Fibroblast of skin of back (primary cell): ENCODE measurements at places on chromosomes 13 and 19.

DNA sequence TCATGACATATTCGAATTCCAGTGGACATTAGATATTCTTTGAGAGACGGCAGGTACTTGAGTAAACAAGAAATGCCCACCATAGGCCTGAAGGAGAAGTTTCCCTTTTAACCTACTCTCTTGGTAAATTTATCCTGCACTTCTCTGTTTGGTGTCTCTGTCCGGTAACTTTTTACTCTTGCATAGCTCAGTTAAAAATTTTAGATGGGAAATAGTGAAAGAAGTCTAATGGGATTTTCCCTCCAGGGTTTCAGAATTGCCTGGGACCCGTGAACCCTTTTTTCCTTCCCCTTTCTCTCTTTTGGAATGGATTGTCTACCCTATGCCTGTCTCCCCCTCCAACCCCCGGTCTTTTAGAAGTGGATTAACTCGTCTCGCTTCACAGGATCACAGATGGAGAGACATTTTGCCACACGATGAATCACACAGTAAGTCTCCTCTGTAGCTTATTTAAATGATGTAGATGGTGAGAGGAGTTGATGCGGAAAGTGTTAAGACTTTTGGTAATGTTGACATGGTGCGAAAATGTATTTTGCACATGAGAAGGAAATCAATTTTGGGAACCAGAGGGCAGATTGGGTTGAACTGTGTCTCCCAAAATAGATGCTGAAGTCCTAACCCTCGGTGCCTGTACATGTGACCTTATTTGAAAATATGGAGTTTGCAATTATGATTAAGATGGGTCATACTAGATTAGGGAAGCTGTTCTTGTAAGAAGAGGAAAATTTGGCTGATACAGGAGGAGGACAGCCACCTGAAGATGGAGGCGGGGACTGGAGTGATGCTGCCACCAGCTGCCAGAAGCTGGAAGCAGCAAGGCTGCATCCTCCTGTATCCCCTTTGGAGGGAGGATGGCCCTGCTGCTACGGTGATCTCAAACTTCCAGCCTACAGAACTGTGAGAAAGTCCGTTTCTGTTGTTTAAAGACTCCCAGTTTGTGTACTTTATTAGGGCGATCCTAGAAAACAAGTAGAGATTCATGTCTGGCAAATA lies 711 bp upstream of the MIPEP start:
- no peak for DNase-seq

- DNase-seq: no peak
These were observed 3.6 kb upstream of the MYDGF start for GRCh38 chr19:4673726-4674125.

DNA sequence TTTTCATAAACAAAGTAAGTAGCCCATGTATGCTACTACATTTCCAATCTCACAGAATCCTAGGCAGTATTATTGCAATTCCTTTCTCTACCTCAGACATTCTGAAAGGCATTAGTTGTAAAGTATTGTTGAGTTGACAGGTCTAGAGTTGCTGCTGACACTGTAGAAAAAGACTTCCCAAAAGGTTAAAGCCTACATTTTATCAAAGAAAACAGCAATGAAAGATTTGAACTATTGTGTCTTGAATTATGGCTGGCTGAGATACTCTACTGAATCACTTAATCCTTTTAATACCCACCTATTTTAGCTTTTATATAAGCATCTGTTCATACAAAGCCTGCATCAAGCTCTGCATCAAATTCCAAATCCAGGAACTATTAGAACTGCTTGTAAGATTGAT lies 1082.0 kb downstream of the OLFM4 start:
- no peak for DNase-seq

- no peak for DNase-seq
These were observed 44.4 kb downstream of the KLF5 start for GRCh38 chr13:73103238-73103637.

DNA sequence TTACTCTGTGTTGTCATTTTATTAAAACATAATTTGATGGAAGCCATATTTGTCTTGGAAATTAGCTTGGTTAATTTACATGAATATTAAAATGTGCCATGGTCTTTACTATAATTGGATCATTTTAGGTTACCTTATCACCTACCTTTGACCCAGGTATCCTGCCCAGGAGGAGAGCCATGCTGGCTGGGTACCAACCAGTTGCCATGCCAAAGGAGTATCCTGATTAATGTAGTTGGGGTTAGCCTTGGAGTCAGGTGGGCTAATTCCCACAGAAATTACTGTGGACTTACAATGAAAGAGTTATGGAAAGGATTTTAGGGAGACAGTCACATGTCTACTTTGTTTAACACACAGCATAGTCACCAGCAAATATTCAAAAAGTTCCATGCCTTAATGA lies 32.0 kb downstream of the NDFIP2 start:
- DNase-seq: no peak

DNA sequence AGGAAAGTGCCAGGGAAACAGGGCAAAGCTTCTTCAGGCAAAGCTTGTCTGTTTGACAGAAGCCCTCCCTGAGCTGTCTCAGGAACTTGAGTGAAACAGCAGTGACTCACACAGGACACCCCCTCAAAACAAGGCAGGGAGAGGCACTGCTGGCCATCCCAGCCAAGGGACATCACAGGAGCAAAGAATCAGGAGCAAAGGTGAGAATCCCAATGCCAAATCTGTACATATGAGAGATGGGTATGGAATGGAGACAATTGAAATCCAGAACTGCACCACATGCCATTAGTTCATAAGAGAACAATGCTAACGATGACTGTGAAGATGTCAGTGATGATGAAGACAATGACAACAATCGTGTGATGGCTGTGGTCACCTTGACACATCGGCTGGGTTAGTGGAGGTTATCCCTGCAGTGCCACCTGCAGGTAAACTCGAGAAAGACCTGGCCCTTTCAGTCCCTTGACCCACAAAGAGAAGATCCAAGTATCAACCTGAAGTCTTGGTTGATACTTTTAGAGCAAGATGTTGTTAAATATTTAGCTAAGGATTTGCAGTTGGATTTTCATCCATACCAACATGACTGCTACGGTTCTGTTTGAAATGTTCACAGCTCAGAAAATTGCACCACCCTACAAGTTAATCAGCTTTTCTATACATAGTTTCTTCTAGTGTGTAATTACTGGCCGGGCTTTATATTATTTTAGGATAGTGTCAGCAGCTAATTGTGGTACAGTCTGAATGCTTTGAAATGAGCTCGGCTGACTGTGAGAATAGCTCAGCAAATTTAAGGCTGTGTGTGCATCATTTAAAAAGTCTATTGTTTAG lies 42.0 kb upstream of the IPO5 start:
- peak; percentile 79 for DNase-seq

DNA sequence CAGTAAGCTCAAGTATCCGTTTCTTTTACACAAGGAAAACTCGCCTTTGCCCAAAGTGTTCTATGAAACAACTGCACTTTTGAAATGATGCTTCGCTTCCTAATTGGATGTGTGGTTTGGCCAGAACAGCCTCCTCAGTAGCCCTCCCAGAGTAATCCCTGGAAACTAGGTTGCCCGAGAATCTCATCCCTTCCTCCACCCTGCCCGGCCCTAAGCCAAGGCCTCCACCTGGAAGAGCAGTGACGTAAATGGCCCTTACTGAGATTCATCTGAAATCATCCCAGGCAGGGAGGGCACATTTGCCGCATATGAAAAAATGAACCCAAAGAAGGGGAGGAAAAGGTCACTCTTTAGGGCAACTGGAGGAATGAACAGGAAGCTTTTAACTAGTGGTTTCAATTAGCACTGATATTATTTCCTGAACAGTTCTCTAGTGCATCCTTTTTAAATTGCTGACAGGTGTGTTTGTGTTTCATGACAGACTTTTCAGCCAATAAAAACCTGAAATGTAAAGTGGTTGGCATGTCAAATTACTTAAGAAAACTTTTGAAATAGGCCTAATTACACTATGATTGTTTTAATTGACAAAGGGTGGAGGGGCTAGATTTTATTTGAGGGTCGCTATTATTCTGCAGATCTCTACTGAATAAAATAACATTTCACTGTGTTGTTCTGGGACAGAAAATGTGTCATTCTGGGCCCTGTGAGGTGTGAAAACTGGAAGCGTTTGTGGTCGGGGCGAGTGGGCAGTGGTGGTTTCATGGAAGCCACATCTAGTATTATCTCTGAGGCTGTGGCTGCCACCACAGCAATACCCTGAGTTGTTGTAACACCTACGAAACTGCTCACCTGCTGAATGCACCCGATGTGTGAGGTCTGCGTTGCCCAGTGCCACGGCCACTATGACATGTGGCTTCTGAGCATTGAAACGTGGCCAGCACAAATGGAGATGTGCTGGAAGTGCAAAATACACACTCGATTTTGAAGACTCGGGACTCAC lies 112.1 kb downstream of the ZIC5 start:
- DNase-seq: no peak

GRCh38 chr19:13937479-13938300 lies 527 bp downstream of the PODNL1 start:
- no peak for DNase-seq

- DNase-seq: no peak
These were observed 34.9 kb downstream of the DOCK9 start for GRCh38 chr13:98942997-98943396.

- DNase-seq: peak; percentile 96
These were observed 79.8 kb upstream of the FLT1 start for GRCh38 chr13:28574617-28575142.

DNA sequence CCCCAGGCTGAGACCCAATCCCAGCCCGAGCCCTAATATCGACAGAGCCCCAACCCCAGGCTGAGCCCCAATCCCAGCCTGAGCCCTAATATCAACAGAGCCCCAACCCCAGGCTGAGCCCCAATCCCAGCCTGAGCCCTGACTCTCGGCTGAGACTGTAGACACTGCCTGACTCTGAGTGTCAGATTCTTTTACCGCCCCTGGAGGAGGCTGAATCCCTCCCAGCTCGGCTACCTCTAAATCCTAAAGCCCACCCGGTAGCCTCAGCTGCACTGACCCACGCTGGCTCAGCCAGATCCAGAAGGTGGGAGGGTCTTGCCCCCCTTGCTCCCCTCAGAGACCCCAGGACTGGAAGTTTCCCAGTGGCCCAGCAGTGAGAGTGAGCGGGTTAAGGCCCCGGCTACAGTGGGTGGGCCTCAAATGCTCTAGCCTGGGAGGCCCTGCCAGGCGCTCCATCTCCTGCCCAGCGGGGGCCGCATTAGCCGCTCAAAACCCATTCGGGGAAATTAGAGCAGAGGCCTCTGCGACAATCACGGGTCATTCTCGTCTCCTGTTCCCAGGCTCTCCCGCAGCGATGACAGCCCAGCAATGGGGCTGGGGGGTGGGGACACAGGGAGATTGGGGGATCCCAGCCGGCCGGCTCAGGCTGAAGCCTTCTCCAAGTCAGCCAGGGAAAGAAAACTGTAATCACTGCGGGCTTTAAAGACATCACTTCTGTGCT lies 43.8 kb downstream of the ZNRF4 start:
- DNase-seq: no peak

DNA sequence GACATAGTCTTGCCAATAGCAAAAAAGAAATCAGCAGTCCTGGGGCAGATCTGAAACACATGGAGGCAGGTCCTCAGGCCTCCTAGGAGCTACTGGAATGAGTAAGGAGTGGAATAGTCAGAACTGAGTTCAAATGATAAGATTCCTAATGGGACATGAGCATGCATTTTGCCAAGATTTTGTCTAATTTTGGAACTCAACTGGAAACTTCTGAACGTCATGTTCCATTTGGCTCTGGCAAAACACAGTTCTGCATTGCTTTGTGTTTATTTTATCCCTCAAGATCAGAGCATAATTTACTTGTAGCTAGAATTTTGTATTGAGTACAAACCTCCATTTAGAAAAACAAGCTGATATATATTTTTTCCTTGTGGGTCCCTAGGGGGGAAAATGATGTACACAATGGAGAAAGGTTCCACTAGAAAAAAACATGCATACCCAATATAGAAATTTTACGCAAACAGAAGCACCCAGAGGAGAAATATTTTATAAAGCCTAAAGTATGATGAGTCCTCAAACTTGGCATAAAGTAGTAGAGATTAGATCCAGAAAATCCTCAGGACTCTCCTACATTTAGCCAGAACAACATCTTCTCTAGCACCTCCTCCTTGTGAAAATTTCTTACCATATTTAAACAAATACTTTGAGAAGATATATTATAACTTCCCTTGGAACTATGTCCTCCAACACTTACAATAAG lies 149.0 kb upstream of the SERP2 start:
- DNase-seq: no peak

DNA sequence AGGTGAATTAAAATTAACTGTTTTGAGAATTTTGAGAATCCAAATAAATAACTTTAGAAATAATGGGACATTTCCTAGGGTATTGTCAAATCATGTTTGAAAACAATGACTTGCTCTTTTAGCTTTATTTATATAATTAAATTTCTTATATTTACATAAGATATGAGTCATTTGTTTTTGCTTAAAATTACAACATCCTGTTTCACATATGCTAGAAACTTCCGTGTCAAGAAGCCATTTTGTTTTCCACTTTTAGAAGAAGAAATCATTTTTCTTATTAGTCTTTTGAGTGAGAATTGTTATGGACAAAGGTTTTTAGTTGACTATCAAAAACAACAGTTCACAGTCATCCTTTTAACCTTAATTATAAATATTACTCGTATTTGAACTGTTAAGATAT lies 48.2 kb downstream of the DPY19L3 start:
- DNase-seq: peak; percentile 29

- no peak for DNase-seq
These were observed at the start of gene CD177 for GRCh38 chr19:43353606-43354304. CD177 (plus strand) TSS chr19:43353686; CDS start chr19:43353715, 29 bp downstream.

DNA sequence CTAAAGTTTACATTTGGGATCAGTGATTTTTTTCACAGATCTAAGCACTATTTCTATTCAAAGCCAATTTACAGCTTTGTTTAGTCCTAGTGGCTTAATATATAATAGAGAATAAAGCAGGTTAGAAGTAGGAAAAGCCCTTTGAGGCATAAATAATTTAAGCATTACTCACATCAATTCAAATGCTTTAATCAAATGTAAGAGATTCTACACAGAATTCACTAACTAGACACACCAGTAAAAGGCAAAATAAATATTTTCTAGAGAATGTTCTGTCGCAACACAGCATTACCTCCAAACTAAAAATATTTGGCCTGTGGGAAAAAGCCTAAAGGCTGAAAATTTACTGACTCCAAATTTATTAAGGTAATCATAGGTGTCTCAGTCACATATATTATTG lies 31.3 kb downstream of the KCTD12 start:
- DNase-seq: peak; percentile 21

GRCh38 chr13:22936228-22936627 lies 244.6 kb upstream of the SGCG start:
- no peak for DNase-seq

- DNase-seq: peak; percentile 72
These were observed 811 bp downstream of the ARMC6 start for GRCh38 chr19:19034204-19034624.

DNA sequence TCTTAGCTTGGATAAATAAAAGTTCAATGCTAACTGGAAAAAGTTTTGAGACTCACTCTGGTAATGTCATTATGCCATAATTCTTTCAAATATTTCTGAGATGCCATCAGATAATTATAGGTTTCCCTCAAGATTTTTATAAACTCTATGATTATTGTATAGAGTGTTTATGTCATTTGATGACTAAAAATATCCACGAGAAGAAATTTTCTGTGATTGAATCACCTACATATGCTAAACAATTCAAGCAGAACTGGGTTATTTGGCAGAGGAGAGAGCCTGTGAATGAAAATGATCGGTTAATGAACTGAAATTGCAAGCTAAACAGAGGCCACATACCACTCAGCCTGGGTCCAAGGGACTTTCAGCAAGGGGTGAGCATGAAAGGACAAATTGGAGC lies 92.6 kb upstream of the TSC22D1 start:
- peak; percentile 85 for DNase-seq

GRCh38 chr19:45515081-45515624 lies 7.9 kb downstream of the VASP start:
- no peak for DNase-seq
